ENCODE measurements at places on chromosomes 3 and 15. TPM values are rescaled to one million over a fixed set of nuclear protein-coding genes. Genes with fewer than 3 reads are reported as not detected.

- no peak for DNase-seq
Observed at GRCh38 chr3:50570508-50571279, 1.4 kb downstream of the HEMK1 start.

GRCh38 chr15:98937413-98938104, 70.0 kb downstream of the PGPEP1L start:
- no peak for DNase-seq

GRCh38 chr3:27655547-27655946, 66.6 kb downstream of the EOMES start:
- DNase-seq, result no peak

GOLGA8S gene
- 1.3 TPM for polyA plus RNA-seq

PAQR5 gene
- 0.90 TPM for polyA plus RNA-seq

SLC12A1 gene
- polyA plus RNA-seq, result 8.3 TPM

CA12 gene
- polyA plus RNA-seq, result 6.8 TPM

WDR53 gene
- 14.7 TPM for polyA plus RNA-seq

Data from left renal pelvis (tissue), 4 donors.